ENCODE measurements at places on chromosomes 6 and 20. TPM values are rescaled to one million over a fixed set of nuclear protein-coding genes. Genes with fewer than 3 reads are reported as not detected.

FGD2 gene
- total RNA-seq: 4.7 TPM

F13A1 gene
- total RNA-seq: not detected

BFSP1 gene
- total RNA-seq: 2.7 TPM

RRBP1 gene
- total RNA-seq: 82.3 TPM

SS18L1 gene
- 16.7 TPM for total RNA-seq

ABRACL gene
- 176 TPM for total RNA-seq

LZTS3 gene
- 0.90 TPM for total RNA-seq

FRK gene
- 0.03 TPM for total RNA-seq

KCNG1 gene
- total RNA-seq: 0.13 TPM

C6orf52 gene
- total RNA-seq: 0.88 TPM

SPINT4 gene
- total RNA-seq: not detected

ELOVL4 gene
- 1.9 TPM for total RNA-seq

TREML2 gene
- 21.5 TPM for total RNA-seq

GRCh38 chr20:38810926-38811630 lies 5.6 kb downstream of the PPP1R16B start:
- no peak for DNase-seq

- DNase-seq: no peak
Measured at GRCh38 chr6:167691533-167692312, 135.0 kb upstream of the AFDN start.

DNA sequence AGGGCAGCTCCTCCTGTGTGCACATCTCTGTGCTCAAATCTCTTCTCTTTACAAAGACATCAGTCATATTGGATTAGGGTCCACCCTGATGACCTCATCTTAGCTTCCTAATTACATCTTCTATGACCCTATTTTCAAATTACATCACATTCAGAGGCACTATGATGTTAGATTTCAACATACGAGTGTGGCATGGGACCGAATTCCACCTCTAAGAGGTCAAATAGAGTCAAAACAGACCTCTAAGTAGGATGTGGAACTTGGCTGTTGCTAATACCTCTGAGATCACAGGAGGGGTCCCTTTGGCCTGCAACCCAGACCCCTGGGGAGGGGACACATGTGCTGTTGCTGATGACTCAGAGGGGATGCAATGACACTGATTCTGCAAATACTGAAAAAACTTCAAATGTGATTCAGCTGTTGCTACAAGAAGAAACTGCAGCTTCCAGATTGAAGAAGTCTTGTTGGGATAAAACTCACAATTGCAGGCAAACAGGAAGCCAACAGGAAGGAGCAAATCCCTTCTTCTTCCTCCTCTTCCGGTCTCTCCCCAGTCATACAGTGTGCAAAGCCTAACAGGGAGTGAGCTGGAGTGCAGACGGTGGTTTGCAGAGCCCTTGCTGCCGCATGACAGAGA lies 216.2 kb downstream of the MYLK4 start:
- no peak for DNase-seq

DNA sequence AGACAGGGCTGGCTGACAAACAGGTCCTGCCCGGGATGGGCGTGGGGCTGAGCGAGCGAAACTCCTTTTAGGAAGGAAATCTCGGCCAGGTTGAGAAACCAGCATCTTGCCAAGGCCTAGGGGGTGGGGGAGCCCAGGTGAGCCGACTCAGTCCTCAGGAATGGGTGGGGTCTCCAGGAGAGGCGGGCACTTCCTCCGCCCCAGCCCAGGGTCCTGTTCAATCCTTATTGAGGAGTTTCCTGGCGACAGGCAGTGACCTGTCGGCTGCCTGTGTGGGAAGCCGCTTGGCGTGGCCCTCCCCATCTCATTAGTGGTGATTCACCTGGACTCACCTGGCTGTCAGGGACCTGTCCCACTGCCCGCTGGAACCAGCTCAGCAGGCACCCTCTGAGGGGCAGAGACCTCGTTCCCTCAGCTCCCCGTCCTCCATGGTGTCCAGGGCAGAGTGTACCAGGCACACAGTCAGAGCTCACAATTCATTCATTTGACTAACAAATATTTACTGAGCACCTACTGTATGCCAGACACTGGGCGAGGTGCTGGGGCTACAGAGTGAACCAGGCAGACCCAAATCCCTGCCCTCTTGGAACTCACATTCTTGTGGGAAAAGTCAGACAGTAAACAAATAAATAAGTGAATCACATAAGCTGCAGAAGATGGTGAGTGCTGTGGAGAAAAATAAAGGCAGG lies 51.1 kb downstream of the FGD2 start:
- DNase-seq: no peak

GRCh38 chr6:83431545-83432155 lies 799 bp upstream of the ME1 start:
- no peak for DNase-seq

GRCh38 chr6:130215526-130215925 lies 7.2 kb downstream of the SAMD3 start:
- peak; percentile 61 for DNase-seq

DNA sequence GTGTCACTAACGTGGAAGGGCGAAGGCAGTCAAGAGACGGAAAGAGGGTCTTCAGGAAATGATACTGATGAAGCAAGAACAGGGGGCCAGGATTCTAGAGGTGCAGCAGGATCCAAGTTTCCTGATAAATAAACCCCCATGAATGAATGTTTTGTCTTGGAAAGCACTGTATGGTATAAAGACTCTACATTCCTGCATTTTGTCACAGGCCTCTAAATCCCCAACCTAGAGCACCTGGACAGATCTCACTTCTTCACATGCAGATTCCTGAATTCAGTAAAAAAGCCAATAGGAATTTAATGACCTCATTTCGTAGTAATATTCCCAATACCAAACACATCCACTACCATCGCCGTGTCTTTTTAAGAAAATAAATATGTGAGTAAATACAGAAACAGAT lies 577.8 kb downstream of the PRKN start:
- DNase-seq: no peak

DNA sequence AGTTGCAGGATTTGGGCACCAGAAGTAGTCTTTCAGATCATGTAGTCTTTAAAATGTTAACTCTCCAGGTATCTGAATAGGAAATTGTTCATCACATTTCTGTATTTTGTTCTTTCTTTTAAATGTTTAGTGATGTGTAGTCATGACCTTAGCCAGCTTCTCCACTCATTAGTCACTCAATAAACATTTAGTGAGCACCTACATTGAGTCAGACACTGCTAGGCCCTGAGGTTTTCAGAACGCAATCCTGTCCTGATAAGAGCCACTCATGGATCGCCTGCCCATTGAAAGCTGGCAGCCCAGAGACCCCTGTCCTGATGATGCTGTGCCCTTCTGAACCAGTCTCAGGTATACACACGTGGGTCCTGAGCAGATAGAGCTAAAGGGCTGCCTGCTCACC lies 163.4 kb upstream of the HEY2 start:
- no peak for DNase-seq

- DNase-seq: no peak
Measured at GRCh38 chr6:7993952-7994351, 70.2 kb downstream of the BLOC1S5 start.

DNA sequence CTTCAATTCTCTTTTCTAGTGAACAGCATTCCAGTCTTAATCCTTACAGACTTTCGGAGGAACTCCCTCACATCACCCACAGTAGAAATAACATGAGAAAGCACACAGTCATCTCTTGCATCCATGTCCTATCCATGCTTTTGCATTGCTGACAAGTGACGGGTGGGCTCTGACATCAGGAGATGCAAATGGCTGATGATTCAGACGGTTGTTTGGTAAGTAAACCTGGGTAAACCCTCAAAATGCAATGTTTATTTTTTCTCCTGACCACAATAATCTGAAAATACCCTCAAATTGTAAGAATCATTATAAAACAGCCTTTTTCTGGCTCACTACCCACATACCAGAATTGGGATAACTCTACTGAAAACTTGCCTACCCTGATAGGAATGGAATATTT lies 792.0 kb downstream of the MAFB start:
- DNase-seq: no peak

DNA sequence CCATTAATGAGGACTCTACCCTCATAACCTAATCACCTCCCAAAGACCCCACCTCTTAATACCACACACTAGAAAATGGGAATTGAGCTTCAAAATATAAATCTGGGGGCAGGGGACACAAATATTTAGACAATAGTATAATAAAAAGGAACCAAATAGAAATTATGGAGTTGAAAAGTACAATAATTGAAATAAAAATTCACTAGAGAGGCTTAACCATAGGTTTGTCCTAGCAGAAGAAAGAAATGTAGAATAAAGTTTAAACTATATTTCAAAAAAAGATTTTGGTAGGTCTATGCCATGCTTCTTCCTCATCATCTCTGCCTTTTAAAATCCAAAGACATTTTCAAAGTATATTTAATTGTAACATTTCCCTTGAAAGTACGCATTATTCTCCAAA lies 19.5 kb upstream of the HLA-DQA1 start:
- DNase-seq: no peak

- no peak for DNase-seq
Measured at GRCh38 chr20:58065508-58066361, 162.7 kb downstream of the ANKRD60 start.

GRCh38 chr6:11358904-11359830 lies 126.7 kb upstream of the NEDD9 start:
- no peak for DNase-seq

GRCh38 chr20:48787861-48788375 lies 39.9 kb downstream of the PREX1 start:
- DNase-seq: no peak

DNA sequence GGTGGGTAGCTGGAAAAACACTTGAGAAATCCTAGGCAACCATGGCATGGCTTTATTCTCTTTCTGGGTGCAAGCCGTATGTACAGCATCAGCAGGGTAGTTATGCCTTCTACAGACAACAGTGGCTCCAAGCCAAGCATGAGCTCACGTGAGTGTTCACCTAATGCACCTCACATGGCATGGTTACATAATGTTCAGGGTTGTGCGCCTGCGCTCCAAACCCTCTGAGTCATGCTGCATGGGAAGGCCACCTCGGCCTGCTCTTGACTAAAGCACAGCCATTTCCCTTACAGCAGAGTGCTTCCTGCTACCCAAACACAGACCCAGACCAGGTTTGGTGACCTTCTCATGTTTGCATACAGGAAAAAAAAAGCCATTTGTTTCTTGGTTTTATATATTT lies 96.2 kb downstream of the VIP start:
- no peak for DNase-seq

GRCh38 chr6:71404145-71404966 lies 115.7 kb downstream of the OGFRL1 start:
- DNase-seq: no peak

DNA sequence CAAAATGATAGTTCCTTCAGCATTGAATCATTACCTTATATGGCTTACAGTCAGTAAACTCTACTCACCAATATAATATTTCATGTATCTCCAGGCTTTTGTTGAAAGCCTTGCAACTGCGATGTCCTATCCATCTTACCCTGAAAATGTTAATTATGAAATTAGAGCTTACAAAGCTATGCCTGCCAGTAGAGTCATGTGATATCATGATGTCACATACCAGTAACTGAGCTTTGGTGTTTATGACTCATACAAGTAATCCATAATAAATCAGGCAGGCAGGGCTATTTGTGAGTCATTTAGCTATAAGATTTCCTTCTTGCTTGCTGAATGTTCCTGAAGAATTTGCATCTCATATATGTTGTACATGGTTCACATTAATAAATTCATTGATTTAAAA lies 44.9 kb upstream of the FAM83B start:
- no peak for DNase-seq

DNA sequence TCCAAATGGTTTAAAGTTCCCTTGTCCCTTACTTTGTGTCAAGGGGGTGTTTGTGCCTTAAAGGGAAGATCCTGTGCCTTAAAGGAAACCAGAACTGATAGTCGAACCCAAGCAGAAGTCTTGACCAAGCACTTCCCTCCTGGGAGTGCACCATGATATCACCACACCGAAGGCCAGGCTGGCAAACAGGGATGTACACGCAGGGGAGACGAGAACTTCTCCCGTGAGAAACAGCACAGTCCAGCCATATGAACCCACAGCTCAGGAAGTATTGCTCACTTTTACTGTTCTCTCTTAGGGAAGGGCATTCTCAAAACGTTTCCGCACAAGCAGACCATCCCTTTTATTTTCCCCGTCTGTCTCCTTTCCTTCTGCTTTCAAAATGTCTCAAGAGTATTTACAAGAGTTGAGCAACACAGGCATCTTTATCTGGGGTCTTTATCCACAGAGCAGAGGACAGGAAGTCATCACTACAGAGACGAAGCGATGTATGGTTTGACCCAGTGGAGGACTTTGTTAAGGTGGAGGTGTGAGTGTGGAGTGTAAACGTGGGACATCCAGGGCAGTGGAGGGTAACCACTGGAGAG lies 12.8 kb upstream of the SERPINB1 start:
- DNase-seq: no peak

GRCh38 chr20:51643390-51643789 lies 100.9 kb upstream of the NFATC2 start:
- DNase-seq: no peak

GRCh38 chr20:61789329-61789728 lies 276.4 kb downstream of the TAF4 start:
- no peak for DNase-seq

- peak; percentile 28 for DNase-seq
Measured at GRCh38 chr20:53621482-53622246, 28.0 kb upstream of the ZNF217 start.

- DNase-seq: no peak
Measured at GRCh38 chr6:131101911-131102680, 33.2 kb upstream of the AKAP7 start.

- no peak for DNase-seq
Measured at GRCh38 chr6:121008553-121008952, 325.7 kb downstream of the TBC1D32 start.

- no peak for DNase-seq
Measured at GRCh38 chr6:47722194-47722593, 23.8 kb downstream of the ADGRF4 start.

DNA sequence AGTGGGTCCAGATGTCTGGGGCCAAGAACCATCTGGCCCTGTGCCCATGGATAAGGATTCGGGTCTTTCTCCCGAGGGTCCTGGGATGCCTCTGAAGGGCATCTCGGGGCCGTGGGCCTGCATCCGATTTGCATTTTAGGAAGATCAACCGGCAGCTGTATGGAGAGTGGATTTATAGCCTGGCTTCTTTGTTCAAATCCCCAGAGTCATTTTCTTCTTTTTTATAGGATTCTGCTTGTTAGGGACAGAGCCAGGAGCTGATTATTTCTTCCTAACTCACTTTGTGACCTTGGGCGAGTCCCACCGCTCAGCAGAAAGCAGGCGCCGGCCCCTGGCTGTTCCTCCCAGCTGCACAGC lies 52.9 kb upstream of the APCDD1L start:
- DNase-seq: no peak

GRCh38 chr6:722608-723007 lies 29.7 kb upstream of the EXOC2 start:
- DNase-seq: no peak

DNA sequence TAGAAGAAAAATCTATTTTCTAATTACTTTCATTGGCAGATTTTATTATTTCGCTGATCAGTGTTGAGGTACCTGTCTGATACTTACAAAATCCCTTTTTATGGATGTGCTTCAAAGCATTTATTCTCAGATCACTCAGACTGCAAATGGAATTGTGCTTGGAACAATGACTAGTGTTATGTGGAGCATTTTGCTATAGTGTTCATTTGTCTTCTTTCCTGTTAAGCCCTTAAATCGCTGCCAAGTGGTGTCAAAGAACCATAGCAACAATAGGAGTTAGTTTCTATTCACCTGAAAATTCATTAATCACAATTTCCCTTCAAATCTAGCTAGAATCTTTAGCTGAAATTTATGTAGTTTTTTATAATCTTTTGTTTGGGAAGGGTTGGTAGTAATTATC lies 29.8 kb downstream of the SMPDL3A start:
- DNase-seq: no peak

Data from activated CD4-positive, alpha-beta memory T cell treated with anti-CD3 and anti-CD28 coated beads, Interleukin-2, amount 10 ng/mL, durations not matched to agents 7 days and 5 days (primary cell).